Esophagus squamous epithelium (tissue), 5 donors: ENCODE measurements at places on chromosomes 2 and 18. TPM values are rescaled to one million over a fixed set of nuclear protein-coding genes. Genes with fewer than 3 reads are reported as not detected.

The IL36A gene
- 251 TPM for total RNA-seq

DNA sequence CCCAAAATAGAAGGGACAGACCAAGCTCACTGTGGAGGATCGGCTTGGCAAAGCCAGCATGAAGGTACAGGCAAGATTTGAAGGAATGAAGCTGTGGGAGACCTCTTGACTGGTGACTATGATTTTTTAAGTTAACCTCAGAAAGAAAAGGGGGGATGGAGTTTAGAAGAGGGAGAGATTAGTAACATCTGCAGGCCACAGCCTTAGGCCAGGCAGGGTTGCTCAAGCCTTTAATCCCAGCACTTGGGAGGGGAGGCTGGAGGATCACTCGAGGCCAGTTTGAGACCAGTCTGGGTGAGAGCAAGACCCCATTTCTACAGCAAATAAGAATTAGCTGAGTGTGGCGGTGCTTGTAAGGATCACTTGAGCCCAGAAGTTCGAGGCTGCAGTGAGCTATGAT lies 46.6 kb downstream of the ZNF532 start:
- H3K36me3 ChIP-seq = no peaks in the 10 kb centered on the region
- H3K4me1 ChIP-seq = no peaks in the 10 kb centered on the region
- no peaks in the 10 kb centered on the region for H3K27me3 ChIP-seq
- no peak for DNase-seq

DNA sequence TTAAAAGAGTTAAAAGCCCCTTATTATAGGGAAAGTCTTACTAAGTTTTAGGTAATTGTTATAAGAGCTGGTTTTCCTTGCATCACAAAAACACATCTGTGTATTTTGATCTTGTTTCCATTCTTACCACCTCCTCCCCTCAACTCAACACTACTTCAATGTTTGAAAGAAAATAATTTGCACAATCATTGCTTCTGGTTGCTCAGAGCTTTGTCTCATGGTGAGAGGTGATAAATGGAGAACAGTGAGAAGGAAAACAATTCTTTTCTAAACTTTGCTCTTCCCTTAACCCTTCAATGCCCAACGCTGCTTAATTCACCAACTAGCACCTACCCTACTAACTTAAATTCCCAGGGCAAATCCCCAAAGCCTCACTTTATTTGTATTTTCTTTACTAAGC lies 268.1 kb upstream of the LINC00305 start:
- H3K27me3 ChIP-seq = no peaks in the 10 kb centered on the region
- no peaks in the 10 kb centered on the region for H3K4me1 ChIP-seq
- no peak overlapping the region for H3K27ac ChIP-seq
- H3K36me3 ChIP-seq = no peaks in the 10 kb centered on the region
- no peak overlapping the region for H3K4me3 ChIP-seq

The SKA1 gene
- total RNA-seq = 11.2 TPM

DNA sequence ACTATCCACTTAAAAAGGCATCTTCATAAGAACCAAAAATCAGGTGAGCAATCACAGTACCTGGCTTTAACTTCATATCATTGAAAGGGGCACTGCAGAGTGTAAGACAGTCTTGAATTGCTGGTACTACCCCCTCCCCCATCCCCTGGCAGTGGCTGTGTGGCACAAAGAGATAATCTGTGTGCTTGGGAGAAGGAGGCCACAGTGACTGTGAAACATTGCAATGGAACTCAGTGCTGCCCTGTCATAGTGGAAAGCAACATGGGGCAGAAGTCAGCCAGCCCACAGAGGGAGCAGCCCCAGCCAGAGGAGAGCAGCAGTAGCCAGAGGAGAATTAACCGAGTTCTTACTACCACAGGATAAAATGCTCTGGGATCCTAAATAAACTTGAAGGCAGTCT lies 45.3 kb upstream of the UGP2 start:
- no peaks in the 10 kb centered on the region for H3K4me1 ChIP-seq
- no peaks in the 10 kb centered on the region for H3K36me3 ChIP-seq
- no peak overlapping the region for H3K27ac ChIP-seq
- DNase-seq = no peak

DNA sequence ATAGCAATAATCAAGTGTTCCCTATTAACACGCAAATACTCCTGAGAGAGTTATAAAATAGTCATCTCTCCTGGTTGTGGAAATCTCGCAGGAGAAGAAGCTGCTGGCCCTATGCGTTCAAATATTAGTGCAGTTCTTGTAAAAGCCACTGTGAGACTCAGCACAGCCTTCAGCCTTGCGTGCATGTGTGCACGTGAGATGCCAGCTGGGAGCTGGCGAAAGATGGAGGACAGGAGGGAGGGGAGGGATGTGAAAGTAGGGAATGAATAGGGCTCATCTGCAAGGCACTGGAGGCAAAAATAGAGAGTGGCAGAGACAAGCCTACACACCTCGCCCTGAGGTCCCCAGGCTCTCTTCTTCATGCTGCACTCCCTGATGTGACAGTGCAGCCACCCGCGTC lies 126.5 kb downstream of the INO80D start:
- no peaks in the 10 kb centered on the region for H3K36me3 ChIP-seq
- H3K27ac ChIP-seq = no peak overlapping the region

The LOXL3 gene
- 4.3 TPM for total RNA-seq

- no peaks in the 10 kb centered on the region for H3K36me3 ChIP-seq
- H3K27me3 ChIP-seq = no peaks in the 10 kb centered on the region
- H3K4me1 ChIP-seq = peaks cover 3% of the 10 kb centered on the region
Observed at GRCh38 chr18:55287935-55288868, 299.8 kb downstream of the TCF4 start.

DNA sequence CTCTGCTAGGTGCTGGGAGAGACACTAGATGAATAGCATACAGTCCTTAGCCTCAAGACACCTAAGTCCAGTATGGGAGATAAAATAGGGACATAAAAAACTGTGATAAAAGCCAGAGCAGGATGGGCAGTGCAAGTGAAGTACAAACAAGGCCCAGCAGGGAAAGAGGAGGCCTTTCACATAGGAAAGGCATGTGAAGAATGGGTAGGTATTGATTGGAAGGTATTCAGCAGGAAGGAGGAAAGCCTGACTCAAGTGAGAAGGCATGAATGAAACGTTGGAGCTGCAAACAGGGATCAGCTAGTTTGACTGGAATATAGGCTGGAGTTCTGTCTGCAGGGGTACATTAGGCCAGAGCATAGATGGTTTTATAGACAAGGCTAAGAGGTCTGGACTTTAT lies 11.0 kb upstream of the CXCR4 start:
- no peaks in the 10 kb centered on the region for H3K4me1 ChIP-seq
- H3K27me3 ChIP-seq = no peaks in the 10 kb centered on the region
- no peaks in the 10 kb centered on the region for H3K36me3 ChIP-seq
- H3K4me3 ChIP-seq = no peak overlapping the region
- no peak for DNase-seq
